ENCODE measurements at places on chromosomes 1 and 21.

DNA sequence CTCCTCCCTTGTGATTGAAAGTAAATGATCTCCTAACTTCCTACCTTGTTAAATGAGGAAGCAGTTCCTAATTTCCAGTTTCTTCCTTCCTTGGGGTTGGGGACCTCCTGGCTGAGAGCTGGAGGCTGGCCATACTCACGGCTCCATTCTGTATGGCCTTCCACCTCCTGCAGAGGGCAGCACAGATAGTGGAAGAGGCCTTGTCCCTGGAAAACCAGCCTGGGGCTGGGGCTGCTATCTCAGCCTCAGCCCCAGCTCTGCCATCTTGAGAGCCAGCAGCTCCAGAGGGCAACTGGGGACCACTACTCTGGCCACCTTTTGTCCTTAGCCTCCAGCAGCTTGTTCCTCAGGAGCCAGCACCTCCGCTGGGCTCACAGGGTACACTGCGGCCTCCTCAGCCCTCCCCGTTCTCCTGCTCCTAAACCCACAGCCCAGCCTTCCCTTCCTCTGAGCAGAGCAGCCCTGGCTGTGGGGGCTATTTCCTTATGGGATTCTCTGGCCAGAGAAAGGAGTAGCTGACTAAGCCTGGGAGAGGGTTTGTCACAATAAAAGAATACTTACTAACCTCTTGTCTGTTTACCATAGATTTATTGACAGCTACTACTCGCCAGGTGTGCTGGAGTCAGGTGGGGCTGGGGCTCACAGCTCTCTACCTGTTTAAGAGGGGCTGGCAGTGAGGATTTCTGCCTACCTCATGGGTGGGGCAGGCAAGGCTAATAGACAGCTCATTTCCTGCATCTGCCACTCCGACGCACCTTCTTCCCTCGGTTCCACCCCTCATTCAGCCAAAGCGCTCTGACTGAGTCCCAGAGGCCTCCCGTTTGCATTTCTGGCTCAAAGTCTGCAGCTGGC lies 6.3 kb downstream of the TMEM234 start:
- DNase-seq: peak; percentile 48

DNA sequence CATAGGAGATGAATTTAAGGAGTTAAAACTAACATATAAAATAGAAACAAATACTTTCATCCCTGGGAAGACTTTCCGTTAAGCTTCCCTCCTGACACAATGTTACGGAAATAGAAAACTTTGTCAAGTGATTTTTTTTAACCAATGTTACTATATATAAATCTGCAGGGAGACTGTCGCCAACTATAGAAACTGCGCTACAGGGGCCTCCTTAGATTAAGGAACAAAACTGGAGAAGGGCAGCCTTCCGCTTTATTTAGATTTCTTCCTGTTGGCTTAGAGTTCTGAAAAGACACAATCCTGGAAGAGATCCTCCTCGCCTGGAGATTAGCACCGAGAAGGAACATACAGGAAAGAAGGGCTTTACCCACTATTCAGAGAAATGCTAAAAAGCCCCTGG lies 1.5 kb downstream of the MGST3 start:
- no peak for DNase-seq

DNA sequence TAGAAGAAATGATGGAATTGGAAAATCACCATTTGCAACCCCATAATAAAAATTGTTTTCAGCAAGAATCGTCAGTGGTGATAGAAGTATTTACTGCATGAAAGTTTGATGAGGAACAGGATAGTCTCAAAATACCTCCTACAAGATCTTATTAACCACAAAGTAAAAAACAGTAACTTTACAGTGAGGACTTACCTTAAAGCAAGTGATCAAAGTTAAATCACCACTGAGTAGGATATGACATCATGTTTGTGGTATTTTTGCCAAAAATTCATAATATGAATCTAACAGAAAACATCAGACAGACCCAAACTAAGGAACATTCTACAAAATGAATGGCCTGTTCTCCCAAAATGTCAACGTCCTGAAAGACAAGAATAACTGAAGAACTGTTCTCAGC lies 19.9 kb downstream of the ALDH9A1 start:
- DNase-seq: no peak

DNA sequence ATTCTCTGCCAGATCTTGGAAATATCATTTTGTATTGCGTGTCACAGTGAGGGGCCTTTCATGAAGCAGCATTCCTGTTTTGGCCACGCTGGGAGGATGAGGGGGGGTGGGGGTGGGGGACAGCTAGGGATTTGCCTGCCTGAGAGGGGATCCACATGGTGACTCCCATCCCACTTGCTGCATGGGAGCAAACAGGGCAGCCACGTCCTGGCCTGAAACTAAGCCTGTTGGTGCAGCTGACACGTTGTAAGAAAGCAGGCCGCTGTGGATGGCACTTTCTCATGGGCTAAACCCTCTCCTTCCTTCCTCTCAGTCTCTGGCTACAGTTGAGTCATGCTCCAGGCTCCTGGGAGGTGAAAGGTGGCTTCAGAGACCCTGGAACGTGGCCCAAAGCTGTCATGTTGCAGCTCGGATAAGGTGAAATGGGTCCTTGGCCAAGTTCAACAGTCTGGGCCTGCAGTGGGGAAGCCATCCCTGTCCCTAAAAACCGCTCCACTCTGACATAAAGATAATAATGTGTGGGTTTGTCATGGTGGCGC lies 346.7 kb upstream of the VAMP3 start:
- DNase-seq: no peak

- DNase-seq: no peak
These were observed 231.7 kb upstream of the B3GALT2 start for GRCh38 chr1:193417945-193418744.

DNA sequence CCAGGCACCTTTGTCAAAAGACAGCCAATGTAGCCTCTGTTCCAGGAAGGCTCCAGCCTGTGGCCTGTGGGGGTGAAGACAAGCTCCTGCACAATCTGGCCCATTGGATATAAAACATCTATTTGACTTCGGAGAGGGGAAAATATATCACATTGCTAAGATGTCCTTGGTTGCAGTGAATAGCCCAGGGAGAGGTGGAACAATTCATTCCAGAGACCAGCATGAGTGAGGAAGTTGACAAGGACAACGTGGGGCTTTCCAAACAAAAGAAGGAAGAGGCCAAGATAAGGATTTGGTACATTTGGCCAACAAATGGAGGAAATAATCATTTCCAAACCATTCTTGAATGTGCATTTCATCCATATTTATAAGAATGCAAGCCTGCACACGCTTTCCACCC lies 187.0 kb downstream of the ETS2 start:
- DNase-seq: no peak

- DNase-seq: no peak
These were observed 797 bp upstream of the RSPH1 start for GRCh38 chr21:42496839-42497202.

GRCh38 chr1:208028526-208028925 lies 117.6 kb upstream of the CD34 start:
- DNase-seq: no peak

DNA sequence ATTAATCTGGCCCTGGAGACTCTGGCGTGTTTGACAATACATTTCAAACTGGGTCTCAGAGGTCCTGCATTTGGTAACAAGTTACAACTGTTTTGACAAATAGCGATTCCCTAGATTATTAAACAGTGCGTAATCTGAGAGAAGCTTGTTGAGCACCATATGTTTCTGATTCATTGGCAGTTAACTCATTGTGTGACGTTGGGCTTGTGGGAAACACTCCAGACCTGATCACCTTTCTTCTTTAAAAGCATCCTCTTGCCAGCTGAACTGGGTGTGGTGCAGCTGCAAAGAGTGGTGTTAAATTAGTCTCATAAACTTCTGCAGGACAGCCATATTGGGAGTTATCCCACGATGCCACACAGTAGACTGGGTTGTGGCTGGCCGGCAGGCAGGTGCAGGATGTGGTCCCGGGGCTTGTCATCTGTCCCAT lies 82.7 kb downstream of the CDC7 start:
- no peak for DNase-seq

DNA sequence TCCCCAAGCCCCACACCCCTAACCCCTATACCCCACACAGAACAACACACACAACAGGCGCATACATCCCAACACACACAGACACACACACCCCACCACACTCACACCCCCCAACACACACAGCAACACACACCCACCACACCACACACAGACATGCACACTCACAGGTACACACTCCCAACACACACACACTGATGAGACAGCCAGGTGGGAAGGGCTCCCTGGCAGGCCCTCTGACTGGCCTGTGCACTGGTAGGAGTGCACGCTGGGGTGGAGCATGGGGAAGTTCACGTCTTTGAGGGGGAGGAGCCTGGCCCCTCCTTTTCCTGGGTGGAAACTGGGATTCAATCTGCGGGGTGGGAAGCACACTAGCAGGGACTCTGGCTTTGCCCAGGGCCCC lies 116.7 kb downstream of the RHOU start:
- DNase-seq: no peak

DNA sequence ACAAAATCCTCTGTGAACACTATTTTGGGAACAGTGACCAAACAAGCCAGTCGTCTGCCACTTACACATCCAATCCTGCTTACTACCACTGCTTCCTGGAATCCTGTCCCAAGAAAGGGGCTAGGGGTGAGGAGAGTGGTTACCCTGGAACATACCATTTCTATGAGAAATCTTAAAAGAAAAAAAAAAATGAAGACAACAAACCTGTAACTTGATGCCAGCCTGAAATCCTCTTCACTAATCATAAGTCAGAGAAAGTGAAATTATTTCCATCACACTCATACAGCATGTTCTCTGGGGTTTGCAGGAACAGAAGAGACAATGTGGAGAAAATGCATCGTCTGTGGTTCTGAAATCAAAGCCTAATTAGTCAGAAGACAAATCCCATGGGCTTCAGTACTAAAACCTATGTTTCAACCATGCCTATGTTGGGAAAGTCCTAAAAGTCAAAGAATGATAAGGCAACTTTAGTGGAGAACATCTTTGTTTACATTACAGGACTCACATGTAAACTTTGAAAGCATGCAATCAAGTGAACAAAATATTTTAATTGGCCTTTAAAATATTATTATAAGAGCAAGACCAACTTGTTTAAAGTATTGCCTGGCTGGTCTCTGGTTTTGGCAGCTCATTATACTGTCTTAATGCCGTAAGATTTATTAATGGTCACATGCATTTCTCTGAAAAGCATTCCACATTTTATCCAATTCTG lies 220.7 kb downstream of the LTN1 start:
- DNase-seq: no peak

DNA sequence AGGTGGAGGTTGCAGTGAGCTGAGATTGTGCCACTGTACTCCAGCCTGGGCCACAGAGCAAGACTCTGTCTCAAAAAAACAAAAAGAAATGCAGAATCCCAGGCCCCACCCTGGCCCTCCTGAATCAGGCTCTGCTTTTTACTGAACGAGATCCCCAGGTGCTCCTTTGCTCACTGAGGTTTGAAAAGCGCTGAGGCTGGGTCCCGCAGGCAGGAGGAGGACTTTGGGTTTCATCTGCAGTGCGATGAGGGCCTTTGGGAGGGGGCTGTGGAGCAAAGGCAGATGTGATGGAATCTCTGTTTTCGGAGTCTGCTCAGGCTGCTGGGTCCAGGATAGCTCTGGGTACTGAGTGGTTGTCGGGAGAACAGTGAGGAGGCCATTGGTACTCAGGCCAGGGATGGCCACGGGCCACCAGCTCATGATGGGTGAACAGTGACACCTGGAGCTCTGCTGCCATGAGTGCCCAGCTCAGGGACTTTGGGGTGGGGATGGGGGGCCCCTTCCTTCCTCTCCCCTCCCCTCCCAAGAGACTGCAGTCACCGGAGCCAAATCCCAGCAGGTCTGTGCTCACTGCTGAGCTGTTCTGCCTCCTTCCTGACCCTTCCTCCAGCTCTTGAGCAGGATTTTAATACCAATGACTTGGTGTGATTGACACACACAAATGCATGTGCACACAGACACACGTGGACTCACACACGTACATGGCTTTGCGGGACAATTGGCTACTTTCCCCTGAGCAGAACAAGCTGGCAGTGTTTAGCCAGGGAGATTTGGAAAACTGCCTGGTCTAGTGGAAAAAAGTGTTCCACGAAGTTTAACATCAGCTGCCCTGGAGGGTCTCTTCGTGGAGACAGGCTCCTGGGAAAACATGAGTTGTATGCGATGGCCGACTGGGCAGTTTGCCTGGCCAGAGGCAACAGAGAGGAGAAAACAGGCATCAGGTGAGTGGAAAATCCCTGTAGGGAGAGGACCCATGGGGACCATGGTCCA lies 3.6 kb upstream of the DHRS3 start:
- no peak for DNase-seq

DNA sequence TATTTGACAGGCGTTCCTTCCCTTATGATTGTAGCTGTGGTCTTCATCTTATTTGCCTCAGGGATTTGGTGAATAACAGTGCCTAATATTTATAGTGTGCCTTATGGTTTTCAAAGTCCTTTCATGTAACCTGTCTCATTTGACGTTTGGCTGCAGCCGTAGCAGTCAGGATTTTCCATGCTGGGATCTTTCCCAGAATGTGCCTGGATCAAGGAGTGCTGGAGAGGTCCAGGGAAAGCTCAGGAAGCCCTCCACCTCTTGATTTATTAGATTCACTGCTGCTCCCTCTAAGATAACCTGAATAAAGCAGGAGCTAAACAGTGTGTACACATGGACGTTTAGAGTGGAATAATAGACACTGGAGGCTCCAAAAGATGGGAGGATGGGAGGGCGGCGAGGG lies 5.2 kb downstream of the C1orf21 start:
- no peak for DNase-seq

GRCh38 chr1:72366466-72366865 lies 84.1 kb upstream of the NEGR1 start:
- no peak for DNase-seq

DNA sequence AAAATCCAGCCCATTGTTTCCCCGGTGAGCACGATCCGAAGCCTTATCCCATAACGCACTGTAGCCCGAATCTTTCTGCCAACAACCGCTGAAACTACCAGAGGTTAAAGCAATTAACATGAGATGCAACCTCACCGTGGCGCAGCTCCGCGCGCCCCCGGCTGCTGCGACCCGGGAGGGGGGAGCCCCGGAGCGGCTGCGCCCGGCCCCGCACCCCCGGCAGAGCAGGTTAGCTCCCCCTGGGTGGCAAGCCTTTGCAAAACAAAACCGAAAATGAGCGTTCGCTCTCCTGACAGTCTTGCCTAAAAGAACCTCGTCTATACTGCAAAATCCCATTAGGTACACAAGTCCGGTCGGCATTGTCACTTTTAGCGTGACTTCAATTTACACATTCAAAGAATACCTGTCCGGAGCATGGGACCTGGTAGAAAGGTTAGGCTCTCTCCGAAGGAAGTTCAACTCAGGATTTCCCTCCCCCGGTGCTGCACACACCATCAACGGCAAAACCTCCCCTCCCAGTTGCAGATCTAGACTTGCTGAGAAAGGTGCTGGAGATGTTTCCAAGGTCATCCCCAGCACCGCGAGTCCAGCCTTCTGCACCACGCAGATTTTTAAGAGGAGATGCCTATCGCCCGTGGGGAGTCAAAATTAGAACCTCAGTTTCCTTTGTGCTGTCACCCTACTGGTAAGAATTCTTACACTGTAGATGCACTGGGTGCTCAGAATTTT lies 107.5 kb downstream of the ZNF281 start:
- peak; percentile 44 for DNase-seq

- peak; percentile 92 for DNase-seq
These were observed 86.8 kb downstream of the LRRC8C start for GRCh38 chr1:89719502-89720306.

DNA sequence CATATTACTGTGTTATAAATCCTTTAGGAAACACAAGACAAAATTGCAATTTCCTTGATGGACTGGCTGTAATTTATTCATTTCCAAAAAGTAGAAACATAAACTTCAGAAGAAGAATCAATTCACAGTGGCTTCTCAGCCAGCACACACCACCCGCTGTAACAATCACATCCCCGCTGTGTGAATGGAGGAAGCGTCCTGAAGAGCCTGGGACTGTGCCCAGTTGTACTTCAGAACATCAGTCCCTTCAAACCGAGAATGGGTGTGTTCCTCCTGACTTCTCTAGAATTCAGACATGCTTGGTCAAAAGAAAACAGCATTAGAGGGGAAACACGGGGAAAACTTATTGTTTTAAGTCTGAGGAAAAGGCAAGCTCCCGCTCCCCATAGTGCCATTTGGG lies 28.8 kb upstream of the CD84 start:
- DNase-seq: no peak
